Dermis microvascular lymphatic vessel endothelial cell (primary cell): ENCODE measurements at places on chromosomes 12 and 14.

- no peak for DNase-seq
These were observed 2.7 kb downstream of the RSRC2 start for GRCh38 chr12:122523846-122524718.

GRCh38 chr14:94098326-94098992 is 12.1 kb upstream of the IFI27 start:
- DNase-seq, result no peak

GRCh38 chr14:34713681-34714319 is 593 bp downstream of the CFL2 start:
- peak; percentile 67 for DNase-seq

DNA sequence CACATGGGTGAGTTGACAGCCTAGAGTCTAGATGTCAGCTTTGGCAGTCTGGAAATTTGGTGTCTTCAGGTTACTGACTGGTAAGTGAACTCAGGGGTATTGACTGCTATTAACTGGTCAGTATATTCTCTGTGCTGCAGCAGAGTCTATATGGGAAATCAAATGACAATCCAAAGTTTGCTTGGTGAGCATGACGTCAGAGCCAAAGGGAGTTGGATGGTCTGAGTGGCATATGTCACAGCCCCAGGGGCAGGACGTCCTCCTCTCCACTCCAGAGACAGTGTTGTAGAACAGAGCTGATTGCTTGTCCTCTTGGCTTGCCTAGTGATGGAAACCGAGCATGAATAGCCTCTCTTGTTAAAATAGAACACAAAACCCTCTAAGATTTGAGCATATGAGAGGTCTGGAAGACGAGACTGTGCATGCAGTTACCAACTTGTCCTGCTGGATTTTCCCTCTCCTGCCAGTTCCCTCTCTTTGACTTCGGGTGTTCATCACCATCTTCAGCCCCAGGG is 3.3 kb upstream of the TBC1D30 start:
- no peak for DNase-seq

DNA sequence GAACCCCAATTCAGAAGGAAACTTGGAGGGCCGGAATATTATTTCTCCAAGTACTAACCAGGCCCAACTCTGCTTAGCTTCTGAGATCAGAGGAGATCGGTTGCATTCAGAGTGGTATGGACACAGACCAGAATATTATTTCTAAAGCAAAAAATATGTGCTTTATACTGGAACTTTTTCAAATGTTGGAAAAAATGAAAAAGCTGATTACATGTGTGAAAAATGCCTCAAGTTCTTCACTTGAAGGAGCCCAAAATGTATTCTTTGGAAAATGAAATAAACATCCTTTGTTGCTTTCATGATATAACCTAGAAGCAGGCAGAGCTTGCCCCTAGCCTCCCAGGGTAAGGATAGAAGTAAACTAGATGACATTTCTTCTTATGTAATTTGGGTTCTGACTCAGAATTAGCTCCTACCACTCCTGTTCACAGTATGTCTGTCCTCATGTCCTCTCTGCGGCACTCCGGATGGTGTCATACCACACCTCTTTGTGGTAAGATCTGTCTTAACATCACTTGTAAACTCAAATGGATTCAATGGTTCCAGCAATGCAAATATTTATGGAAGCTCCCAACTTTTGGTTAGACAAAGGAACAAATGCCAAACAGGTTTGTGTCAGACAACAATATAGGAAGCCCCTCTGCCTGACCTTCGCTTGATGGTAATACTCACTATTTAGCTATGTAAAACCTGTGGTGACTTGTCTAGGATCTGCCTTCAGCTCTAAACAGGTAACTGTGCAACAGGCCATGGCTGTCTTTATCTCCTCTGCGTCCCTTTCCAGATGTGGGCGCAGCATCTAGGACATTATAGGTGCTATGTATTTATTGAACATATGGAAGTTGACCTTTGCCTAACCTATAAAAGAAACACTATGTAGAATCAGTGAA is 178.5 kb downstream of the SSPN start:
- no peak for DNase-seq

- no peak for DNase-seq
These were observed 15.9 kb downstream of the PRKAB1 start for GRCh38 chr12:119683816-119684215.

DNA sequence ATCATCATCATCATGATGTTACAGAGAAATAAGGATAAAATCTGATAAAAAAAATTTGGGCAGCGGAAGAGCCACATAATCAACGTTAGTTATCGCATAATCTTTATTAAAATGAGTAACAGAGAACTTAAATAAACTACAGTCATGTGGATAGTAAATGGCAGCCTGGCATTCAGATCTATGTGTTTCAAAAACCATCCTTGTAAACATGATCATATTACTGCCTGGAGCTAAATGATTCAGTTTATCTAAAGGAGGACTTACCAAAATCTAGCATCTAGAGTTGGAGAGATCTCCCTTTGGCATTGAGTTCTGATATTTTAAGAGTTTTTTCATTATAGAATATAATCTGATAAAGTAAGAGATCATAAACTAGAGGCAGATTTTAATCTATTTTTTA is 200.1 kb upstream of the MGAT4C start:
- DNase-seq, result no peak
